Right kidney (tissue), 9 donors: ENCODE measurements at places on chromosomes 3 and 15.

GRCh38 chr3:154625756-154626155, 195.8 kb upstream of the GPR149 start:
- DNase-seq, result no peak

DNA sequence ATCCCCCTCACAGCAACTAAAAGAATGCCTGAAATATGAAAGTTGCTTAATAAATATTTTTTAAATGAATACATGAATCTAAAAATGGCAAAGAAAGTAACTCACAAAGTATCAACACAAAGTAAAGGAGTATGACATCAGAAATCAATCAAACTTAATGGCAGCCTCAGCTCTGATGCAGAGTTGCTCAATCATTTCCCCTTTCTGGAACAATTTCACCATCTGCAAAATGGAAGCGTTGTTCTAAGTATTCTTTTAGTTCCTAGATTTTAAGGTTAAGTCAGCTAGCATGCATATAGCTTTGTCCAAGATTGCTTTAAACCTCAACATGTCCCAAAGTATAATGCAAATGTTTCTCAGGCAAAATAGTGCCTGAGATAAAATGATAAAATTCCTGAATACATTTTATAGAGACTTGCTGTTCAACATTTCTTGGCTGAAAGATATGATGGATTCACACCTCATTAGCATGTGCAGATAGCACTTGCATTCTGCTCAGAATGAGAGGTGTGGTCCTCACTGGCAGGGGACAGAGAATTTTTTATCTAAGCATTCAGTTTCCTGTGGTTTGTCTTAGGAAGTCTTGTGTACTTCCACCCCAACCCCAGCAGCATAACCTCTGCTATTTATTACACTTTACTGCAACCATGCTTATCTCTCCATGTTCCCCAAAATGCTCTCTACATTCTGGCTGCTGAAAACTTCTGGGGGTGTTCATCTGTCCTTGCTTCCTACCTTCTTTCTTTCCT, 429.3 kb downstream of the GRM7 start:
- no peak for DNase-seq

GRCh38 chr3:20890111-20890519, 704.1 kb upstream of the SGO1 start:
- DNase-seq, result no peak

- no peak for DNase-seq
Measured at GRCh38 chr15:101481917-101482525, 7.5 kb downstream of the PCSK6 start.
